ENCODE measurements at places on chromosomes 3 and 15.

DNA sequence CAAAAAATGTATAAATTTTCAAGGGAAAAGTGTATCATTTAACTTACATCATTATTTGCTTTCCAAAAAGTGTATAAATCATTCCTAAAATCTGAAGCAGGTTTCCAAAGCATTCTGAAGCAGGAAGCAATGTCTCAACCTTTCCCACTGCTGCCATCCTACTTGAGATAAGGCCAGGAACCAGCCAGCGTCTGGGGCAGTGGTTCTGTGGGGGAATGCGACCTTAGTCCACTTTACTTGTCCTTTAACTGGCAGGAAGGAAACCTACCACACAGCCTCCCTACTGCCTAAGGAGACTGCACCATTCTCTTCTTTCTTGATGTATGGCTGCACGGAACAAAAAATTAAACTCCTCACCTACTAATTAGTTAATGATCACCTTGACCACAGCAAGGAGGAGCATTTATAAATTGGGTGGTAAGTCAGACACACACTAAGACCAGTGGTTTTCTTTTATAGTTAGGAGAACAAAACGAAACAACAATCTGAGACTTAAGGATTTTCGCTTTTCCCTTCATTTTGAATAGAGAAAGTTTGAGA lies 3.7 kb downstream of the SORD start:
- no peak for DNase-seq

DNA sequence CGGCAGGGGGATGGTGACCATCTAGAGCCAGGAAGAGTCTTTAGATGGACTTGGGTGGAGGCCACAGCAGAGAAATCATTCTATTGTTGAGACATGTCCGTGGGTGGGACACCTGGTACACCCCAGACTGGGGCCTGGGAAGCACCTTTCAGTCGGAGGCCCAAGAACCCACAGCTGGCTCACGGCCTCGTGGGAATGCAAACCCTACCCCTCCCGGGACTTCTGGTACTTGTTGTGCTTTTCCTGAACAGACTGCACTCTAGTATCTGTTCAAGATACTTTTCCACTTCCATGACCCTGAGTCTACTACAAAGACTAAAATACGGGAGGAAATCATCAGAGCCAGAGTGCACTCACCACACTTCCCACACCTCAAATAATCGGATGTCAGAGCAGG lies 60.7 kb downstream of the BDH1 start:
- DNase-seq = no peak

DNA sequence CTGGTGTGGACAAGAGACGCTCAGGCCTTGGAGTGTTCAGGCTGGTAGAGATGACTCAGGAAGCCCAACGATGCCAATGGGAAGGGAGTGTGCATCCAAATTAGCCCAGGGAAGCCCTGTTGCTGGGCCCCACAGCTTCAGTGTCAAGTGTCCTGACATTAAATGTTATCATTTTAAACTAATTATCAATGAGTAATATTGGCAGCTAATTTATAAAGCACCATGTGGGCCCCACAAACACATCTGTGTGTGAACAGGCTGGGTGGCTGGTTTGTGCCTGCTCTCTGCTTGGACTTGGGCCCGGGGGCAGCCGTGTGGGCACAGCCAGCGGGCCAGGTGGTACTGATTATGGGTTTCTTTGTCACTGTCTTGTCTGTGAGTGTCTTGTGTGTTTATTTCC lies 15.0 kb downstream of the FBLN2 start:
- DNase-seq = no peak

GRCh38 chr3:31724651-31725050 lies 191.9 kb downstream of the STT3B start:
- peak; percentile 48 for DNase-seq

DNA sequence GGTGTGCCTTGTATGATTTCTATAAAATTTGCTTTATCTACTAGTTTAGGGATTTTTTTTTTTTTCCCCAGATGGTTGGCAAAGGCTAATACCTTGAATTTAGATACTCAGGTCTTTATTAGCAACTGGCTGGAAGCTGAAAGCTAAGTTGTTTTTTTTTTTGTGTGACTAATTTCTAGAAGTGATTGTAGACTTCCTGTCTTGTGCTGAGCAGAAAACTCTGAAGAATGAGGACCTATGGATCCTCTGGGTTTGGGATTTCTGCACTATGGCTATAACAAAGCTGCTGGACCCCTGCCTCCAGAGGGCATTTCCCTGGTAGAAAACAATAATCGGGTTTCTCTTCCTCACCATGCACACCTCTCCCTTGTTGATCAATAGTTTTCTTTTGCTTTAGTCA lies 10.0 kb downstream of the ARIH2 start:
- DNase-seq = no peak

DNA sequence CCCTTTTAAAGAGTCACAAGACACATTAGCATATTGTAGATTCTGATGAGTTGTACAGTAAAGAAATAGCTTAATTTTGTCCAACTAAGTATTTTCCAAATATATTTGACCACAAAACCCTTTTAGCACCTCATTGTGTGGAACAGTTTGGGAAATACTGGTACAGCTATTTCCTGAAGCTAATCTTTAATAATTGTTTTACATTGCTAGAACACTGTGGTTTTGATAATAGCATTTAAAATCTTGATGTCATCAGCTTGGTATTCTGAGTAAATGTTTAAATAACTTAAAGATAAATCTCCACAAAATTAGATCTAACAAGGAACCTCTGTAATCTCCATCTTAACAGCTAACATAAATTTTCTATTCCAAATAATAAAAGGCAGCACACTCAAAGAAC lies 140.0 kb upstream of the MLF1 start:
- no peak for DNase-seq

- no peak for DNase-seq
Measured at GRCh38 chr3:43526956-43527355, 94.9 kb downstream of the ANO10 start.

DNA sequence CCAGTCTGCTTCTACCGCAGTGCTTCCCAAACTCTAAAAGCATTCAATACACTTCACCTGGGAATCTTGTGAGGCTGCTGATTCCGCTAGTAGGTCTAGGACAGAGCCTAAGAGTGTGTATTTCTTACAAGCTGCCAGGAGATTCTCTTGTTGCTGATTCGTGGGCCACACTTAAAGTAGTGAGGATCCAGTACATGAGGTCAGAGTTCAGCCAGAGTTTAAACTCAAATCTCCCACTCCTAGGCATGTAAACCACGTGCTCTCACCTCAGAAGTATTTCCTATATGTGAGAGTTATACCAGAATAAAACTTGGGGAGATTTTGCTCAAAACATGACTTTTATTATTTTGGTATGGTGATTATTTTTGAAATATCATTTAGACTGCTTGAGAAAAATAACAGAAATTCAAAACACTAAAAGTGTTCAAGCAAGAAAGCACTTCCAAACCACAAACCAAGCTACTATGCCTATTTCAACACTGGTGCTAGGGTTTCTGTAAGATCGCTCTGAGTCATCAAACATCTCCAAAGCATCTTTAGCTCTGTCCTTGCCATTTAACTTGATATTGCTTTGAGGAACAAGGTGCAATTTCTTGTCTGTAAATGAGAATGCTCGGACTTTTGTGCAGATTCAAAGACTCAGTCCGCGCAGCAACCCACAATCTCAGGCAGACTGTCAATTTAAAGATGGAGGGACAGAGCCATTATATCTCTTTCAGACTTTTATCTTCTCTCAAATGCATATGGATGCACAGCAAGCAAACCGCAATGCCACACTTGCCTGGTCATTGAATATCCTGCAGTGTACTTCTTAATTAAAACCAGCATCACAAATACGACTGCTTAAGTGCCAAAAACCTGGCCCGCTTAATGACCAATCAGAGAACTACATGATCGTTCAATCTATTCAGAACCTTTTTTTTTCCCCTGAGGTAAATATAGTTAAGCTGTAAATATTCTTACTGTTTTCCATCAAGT lies 59.8 kb downstream of the AGTR1 start:
- DNase-seq = peak; percentile 55

- peak; percentile 72 for DNase-seq
Measured at GRCh38 chr15:58932710-58933280, 684 bp downstream of the SLTM start.

GRCh38 chr15:69156736-69157381 lies 3.6 kb upstream of the GLCE start:
- no peak for DNase-seq

DNA sequence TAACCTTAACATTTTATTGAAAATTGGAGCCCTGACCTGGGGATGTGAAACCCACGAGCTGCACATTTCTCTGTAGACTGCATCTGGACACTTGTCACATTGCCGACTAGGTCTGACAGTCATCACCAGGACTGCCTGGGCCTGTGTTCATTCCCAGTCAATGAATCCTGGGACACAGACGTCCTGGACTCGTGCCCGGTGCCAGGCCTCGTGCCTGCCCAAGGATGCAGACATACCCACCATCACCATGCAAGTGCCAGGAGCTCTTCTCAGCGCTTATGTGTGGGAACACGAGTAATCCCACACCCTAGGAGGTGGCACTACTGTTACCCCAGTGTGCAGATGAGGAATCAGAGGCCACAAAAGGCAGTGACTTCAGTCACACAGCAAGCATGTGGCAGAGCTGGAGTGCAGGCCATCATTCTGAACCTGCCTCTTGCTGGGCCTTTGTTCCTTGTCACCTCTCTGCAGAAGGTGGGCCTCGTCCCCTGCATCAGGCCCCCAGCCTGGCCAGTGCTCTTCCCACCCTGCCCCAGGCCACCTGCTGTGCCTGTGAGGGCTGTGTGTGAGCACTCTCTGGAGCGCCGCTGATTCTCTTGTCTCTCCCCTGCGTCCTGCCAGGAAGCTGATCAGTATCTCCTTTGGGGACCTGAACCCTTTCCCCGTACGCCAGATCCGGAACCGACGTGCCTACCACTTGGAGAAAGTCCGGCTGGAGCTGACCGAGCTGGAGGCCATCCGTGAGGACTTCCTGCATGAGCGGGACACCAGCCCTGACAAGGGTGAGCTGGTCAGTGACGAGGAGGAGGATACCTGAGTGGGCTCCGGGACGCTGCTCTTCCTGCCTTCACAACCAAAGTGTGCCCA lies 58.5 kb downstream of the ADAMTS7 start:
- DNase-seq = no peak

- no peak for DNase-seq
Measured at GRCh38 chr3:26229801-26230200, 392.8 kb upstream of the LRRC3B start.

DNA sequence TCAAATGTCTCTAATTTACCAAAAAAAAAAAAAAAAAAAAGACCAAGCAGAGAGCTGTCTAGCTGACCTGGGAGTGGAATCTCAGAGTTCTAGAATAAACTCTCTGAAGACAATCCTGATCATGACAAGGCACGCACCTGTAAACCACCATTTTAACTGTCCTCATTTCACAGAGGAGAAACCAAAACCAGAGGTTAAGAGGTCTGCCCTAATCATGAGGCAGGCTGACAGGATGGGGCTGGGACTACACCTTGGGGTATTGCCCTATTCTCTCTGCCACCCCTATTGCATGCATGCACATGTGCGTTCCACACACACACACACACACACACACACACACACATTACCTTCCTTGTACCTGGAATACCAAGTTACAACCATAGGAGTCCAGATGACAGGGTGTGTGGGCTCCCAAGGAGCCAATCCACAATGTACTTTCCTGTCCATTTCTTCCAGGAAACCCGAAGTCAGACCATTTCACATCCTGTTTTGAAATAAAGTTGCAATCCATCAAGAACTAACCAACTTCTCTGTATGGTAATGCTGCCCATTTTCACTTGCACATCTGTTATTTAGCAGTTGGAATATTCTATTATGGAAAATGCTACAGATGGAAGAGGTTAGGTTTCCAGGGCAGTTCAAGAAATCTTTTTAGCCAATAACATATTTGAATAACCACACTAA lies 34.6 kb downstream of the HSPBAP1 start:
- no peak for DNase-seq

DNA sequence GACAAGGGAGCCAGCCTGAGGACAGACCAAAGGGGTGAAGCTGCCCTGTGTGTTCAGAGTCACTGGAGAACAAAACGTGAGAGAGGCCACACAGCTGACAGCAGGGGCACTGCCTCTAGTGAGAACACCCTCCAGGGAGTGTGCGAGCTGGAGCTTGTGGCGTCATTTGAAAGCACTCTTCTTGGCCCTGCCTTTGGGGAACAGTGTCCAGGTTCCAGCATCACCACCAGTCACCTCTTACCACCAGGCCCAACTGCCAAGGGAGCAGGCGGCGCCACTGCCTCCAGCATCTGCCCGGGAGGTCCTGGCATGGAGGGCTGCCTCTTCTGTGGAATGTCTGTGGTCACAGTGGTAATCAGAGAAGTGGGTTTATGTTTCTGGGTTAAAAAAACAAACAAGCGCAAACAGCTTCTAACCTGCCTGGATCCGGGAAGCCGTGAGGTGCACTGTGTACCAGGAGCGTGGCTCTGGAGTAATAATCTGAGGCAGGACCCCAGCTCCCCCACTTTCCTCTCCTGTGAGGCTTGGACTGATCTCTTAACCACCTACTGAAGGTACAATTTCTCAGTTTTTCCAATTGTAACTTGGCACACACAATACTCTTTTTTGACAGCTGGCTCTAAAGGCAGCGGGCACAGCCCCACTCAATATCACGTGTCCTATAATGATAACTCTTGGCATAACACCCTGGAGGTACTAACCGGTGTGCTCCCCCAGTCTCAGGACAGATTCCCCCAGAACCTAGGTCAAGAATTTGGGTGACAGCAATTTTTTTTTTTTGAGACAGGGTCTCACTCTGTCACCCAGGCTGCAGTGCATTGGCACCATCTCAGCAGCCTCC lies 32.2 kb upstream of the CDCP1 start:
- no peak for DNase-seq

DNA sequence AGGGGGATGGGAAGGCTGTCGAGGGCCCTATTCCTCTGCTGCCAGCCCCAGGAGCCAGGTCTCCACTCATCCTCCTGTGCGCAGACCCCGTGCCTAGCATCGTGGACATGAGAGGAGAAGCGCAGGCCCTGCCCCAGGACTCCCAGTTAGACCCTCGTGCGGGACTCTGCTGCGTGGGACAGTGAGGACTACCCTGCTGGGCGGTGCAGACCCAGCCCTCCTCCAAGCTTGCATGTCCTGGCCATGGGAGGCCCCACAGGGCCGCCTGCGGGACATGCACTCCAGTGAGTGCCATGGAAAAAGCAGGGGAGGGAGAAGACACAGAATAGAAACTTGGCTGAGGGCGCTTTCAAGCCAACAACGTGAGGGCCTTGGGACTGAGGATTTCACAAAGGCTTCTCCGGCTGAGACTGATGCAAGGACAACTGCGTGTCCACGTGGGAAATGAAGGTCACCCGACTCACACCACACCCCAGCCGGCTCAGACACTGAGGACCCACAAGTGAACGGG lies 62.6 kb upstream of the IQSEC1 start:
- DNase-seq = no peak

- no peak for DNase-seq
Measured at GRCh38 chr3:117476572-117476971, 767.0 kb downstream of the TUSC7 start.

DNA sequence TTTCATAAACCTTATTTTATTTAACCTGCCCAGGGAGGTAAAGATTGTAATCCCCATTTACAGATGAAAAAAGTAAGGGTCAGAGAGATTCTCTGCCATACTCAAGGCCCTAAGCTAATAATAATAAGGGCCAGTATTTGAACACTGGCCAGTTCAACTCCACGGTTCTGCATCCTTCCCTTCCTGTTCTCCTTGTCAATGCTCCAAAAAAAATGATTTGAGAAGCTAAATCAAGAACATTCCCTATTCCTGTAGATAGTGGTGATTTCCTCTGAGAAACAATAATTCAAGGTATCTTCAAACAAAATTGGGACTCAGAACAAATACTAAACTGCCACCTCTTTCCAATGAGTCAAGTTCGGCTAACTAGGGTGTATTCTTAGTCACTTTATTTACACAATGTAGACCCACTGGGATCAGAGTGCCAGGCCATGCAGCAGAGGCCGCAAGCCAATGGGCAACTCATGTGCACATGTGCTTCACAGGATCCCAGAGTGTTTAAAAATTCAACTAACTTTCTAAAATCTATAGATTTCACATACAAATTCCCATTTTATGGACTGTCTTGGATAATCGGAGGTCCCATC lies 459.6 kb upstream of the WNT5A start:
- no peak for DNase-seq

Data from OCI-M1 (cell line).